CD4-positive, alpha-beta T cell treated with Interleukin-12 subunit alpha and Interleukin-12 subunit beta, for 1 hour (primary cell): ENCODE measurements at places on chromosomes 5 and 9.
A peak's percentile ranks its signal among the peaks of the same experiment; 100 is the strongest.

- DNase-seq, result no peak
These were observed 27.5 kb downstream of the SLC46A2 start for GRCh38 chr9:112863214-112863613.

- no peak for DNase-seq
These were observed 1077.4 kb upstream of the ARRDC3 start for GRCh38 chr5:92460505-92460904.

- DNase-seq, result no peak
These were observed 29.7 kb upstream of the CATSPER3 start for GRCh38 chr5:134938030-134938429.

GRCh38 chr9:127004946-127005769 lies 90.6 kb downstream of the RALGPS1 start:
- peak; percentile 65 for DNase-seq

- DNase-seq, result no peak
These were observed 284.5 kb upstream of the POU5F2 start for GRCh38 chr5:94025788-94026473.

DNA sequence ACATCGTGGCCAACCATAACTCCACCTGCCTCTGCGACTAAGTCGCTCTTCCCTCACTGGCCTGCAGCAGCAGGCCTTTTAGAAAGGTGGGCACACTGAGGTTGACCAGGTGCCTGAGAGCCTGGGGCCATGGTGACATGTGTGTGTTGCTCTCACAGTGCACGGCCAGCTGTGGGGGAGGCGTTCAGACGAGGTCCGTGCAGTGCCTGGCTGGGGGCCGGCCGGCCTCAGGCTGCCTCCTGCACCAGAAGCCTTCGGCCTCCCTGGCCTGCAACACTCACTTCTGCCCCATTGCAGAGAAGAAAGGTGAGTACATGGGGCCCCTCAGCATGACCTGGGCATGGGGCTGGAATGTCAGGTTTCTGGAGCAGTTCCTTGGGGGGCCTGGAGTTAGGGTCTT lies 104.5 kb upstream of the ICE1 start:
- DNase-seq, result no peak

DNA sequence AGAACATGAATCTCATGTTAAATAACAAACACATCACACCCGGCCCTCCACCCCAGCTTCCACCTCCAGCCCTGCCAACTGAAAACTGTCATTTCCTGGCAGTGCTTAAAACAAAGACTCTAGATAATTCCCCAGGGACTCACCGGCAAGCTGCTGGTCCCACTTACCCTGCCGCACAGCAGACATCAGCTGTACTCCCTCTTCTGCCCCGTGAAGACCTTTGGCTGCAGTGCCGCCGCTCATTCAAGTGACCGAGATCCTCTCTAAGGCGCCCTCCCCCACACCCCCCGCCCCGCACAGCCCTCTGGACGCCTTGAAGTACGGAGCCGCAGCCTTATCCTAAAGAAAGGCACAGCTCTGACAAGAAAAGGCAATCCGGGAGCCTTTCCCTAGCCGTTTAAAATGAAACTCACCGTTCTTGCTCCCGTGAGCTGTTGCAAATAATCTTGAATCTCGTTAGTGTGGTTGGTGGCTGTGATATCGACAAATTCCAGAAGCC lies 434 bp downstream of the GLRX start:
- peak; percentile 33 for DNase-seq

- DNase-seq, result no peak
These were observed 69.7 kb upstream of the SH3GL2 start for GRCh38 chr9:17509151-17509550.

- DNase-seq, result peak; percentile 17
These were observed 8.8 kb downstream of the SPRY4 start for GRCh38 chr5:142316051-142316450.

DNA sequence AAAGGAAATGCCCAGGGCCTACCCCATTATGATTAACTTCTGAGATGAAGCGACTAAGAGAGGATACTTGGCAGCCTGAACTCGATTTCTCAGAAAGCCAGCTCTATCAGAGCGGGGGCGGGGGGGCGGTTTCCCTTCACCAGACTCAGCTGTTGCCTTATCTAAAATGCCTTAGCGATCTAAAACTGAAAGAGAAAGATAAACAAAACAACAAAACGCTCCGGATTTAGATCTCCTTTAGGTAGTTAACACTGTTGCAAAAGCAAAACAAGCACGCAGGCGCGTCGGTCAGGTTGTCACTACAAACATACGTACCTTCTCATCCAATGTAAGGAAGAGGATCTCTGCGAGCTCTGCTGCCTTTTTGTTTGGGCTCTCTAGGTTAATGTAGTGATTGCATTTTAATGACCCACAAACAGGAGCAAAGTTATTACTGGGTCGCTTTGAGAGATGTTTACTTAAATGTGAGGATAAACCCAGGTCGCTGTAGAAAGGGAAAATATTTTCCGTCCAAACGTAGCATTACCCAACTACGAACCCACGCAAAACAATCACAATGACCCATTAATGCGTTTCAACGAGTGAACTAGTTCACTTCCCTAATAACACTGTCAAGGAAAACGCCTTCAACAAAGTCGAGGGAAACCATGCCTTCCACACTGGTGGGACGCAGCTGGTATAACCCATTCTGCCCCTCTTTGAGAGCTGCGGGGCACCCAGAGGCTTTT lies 982 bp downstream of the EPB41L4A start:
- peak; percentile 46 for DNase-seq

DNA sequence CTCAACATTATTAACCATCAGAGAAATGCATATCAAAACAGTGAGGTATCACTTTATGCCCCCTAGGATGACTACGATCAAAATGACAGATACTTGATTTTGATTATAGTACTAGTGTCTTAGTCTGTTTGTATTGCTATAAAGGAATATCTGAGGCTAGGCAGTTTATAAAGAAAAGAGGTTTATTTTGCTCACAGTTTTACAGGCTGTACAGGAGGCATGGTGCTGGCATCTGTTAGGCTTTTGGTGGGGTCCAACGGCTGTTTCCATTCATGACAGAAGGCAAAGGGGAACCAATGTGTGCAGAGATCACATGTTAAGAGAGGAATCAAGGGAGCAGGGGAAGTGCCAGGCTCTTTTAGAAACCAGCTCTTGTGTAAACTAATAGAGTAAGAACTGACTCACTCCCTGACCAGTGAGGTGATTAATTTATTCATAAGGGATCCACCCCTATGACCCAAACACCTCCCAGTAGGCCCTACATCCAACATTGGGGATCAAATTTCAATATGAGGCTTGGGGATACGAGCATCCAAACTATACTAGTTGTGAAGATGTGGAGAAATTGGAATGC lies 16.0 kb upstream of the AFF4 start:
- DNase-seq, result no peak

- DNase-seq, result no peak
These were observed 332.2 kb downstream of the TMEM167A start for GRCh38 chr5:82745016-82745415.

GRCh38 chr5:72834924-72835323 lies 18.5 kb downstream of the TNPO1 start:
- no peak for DNase-seq

- no peak for DNase-seq
These were observed 49.6 kb upstream of the ADRB2 start for GRCh38 chr5:148776780-148777179.

DNA sequence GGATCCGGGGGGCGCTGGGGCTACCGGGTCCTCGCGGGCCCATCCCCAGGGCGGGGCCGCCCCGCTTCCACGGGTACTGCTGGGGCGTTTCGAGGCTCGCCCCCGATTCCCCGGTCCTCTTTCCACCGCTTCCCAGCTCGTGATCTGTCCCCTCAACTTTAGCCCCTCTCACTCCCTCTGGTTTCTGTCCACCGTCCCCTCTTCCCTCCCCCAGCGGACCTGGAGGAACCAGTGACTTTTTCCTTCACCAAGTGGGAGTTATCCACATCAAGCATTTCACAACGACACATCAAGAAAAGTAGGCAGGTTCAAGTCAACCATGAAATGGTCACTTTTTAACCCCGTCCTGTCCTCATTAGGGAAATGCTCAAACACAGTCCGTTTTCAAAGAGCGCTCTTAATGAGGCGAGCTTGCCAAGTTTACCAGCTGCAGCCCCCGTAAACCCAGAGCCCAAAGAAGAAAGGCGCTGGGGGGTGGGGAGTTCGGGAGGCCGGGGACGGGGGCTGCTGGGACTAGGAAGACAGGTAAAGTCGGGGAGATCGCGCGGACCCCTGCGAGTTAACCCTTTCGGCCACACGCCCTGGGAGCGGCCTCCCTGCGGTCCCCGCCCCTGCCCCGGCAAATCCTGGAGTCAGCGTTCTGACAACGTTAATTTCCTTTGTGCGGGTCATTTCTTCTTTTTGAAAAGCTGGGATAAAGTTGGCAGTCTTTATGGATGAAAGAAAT lies 2.1 kb upstream of the NFIB start:
- DNase-seq, result no peak

- no peak for DNase-seq
These were observed 559 bp downstream of the SPAG8 start for GRCh38 chr9:35811381-35812024.

DNA sequence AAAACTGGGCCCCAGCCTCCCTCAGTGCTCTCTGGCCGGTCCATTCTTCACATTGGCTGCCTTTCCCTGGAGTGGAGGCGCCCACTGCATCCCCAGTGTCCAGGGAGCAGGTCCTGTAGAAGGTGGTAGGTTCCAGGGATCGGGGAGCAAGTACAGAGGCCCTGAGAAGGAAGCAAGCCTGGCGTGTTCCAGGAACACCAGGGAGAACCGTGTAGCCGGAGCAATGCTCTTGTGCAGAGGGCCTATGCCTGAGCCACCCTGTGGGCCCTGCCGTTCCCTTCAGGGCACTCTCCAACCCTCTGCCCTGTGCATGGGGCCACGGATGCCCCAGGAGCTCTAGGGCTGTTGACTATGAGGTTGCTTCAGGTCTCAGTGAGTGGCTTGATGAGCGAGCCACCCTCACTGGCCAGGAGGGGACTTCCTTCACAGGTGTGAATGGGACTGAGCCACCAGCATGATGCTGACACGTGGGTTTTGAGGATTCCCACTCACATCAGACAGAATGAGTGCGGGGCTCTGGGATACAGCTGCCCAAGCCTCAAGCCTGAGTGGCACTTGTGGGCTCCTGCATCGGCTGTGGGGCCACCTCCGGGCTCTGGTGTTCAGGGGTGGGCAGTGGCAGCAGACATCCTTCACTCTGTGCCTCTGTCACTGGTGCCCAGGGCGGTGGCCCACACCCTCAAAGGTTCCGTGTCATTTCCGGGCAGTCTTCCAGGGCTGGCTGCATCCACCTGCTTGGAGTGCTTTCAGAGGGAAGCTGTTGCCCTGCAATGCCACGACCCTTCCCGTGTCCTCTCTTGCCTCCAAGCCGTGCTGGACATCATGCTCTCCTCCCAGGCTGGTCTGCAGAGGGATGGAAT lies 54.4 kb downstream of the ADAMTS2 start:
- no peak for DNase-seq

DNA sequence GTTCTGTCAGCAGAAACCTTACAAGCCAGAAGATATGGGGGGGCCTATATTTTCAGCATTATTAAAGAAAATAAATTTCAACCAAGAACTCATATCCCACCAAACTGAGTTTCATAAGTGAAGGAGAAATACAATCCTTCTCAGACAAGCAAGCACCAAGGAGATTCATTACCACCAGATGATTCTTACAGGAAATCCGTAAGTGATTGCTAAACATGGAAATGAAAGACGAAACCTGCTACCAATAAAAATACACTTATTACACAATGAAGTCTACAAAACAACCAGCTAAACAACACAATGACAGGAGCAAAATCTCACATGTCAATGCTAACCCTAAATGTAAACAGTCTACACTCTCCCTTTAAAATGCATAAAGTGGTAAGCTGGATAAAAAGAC lies 17.8 kb upstream of the C9orf72 start:
- DNase-seq, result no peak

DNA sequence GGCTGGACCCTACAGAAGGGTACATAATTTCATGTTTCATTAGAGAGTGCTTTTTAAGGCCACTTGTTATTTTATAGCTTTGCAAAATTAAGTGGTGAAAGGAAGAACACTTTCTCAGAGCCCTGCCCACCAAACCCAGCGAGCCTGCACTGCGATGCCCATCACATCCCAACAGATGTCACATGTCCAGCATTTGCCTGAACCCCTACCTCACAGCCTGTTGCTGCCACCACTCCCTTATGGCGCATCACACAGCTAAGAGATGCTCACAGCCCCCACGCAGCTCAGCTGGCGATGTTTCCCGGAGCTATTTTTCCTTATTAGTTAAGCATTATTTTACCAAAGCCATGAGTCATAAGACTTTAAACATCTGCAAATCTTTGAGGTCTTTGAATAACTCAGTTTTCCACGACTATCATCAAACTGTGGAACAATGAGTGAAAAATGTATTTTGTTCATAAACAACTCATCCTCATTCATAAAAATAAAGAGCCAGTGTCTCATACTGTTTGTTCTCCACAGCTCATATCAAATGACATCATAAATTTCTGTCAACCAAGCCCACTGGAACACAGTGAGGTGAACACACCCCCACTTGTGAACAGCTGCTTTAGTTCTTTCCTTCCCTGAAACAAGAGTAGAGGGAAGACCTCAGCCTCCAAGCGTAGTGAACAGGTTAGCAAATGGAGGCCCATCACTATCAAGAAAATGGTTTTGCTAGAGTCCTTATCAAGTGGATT lies 104.9 kb downstream of the SYK start:
- DNase-seq, result no peak

- no peak for DNase-seq
These were observed 761 bp downstream of the REEP2 start for GRCh38 chr5:138439477-138440158.

GRCh38 chr9:106755736-106756135 lies 107.2 kb upstream of the ZNF462 start:
- DNase-seq, result no peak

GRCh38 chr5:11148810-11149539 lies 387.9 kb upstream of the DAP start:
- DNase-seq, result no peak

DNA sequence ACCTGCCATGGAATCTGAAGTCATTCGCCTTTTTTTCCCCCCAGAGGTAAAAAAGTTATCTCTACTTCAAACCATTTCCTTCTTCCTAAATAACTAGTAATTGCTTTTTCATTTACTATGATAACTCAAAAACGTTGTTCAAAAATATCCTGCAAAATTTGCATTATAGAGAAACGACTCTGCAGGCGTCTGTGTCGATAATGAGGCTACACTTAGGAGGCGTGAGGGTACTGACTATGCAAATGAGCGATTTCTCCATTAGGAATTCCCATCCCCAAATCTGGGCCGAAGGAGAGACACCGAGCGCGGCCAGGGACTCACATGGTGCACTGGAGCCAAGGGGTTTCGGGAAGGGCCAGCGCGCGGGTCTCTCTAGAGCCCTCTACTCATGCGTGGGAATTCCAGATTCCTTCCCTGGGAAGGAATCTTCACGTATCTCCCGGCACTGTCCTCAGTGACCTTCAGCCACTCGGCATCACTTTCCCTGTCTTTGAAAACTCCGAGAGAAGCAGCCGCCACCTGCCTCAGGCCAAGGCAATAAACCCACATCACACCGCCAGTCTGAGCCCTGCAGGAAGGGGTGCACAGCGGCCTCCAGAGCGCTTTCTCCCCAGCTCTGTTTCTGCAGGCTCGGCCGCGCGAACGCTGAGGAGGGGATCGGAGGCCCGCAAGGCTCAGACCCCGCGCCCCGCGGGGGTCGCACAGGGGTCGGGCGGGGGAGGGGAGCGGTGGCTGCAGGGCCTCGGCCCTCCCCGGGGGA lies 718 bp upstream of the DENND4C start:
- peak; percentile 66 for DNase-seq
